A673 (cell line): ENCODE measurements at places on chromosomes 11 and 22. TPM values are rescaled to one million over a fixed set of nuclear protein-coding genes. Genes with fewer than 3 reads are reported as not detected.

DNA sequence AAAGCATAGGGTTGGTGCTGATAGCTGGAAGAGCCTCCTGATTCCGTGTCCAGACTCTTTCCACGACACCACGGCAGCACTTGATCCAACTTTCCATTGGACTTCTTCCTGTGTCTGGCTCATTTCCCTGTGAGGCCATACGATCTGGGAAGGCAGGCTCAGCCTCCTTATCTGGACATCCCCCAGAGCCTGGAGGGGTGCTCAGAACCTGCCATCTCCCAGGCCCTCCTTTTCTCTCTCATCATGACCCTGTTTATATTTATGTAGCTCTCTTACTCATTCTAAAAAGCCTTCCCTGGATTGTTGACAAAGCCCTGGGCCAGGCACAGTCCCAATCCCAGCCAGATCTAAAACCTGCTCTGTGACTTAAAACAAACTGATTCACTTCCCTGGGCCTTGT is 7.8 kb upstream of the BCL9L start:
- H3K4me1 ChIP-seq, result peaks cover 10% of the 10 kb centered on the region
- no peaks in the 10 kb centered on the region for H3K27me3 ChIP-seq
- H3K4me3 ChIP-seq, result no peak overlapping the region
- DNase-seq, result no peak

- DNase-seq, result no peak
- no peaks in the 10 kb centered on the region for H3K36me3 ChIP-seq
- H3K27me3 ChIP-seq, result no peaks in the 10 kb centered on the region
- H3K4me3 ChIP-seq, result no peak overlapping the region
- H3K4me1 ChIP-seq, result no peaks in the 10 kb centered on the region
Measured at GRCh38 chr11:57150454-57150917, 31.3 kb upstream of the LRRC55 start.

The AGBL2 gene
- 6.5 and 8.2 TPM in 2 replicates for total RNA-seq

DNA sequence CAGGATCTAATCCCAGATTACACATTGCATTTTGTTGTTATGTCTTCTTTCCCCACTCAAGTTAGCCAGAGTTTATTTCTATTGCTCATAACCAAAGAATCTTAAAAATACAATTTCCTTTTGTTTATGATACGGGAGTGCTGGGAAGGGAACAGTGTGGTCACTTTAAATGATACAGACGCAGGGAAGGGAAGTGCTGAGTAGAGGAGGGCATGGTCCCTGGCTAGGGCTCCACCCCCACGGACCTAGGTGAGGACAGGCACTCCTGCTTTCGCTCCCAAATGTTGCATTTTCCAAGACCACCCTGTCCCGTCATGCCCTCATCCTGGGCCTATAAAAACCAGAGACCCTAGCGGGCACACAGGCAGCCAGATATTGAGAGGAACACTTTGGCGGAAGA is 30.6 kb upstream of the NARS2 start:
- no peak for DNase-seq
- H3K27ac ChIP-seq, result no peak overlapping the region
- no peak overlapping the region for H3K4me3 ChIP-seq
- H3K36me3 ChIP-seq, result no peaks in the 10 kb centered on the region

- H3K4me3 ChIP-seq, result no peak overlapping the region
- H3K27ac ChIP-seq, result no peak overlapping the region
- no peak for DNase-seq
- H3K27me3 ChIP-seq, result no peaks in the 10 kb centered on the region
- H3K4me1 ChIP-seq, result no peaks in the 10 kb centered on the region
Measured at GRCh38 chr22:49589811-49590210, 237.9 kb downstream of the BRD1 start.

The MGAT3 gene
- total RNA-seq, result 2.7 and 5.8 TPM in 2 replicates

- no peak for DNase-seq
- H3K27ac ChIP-seq, result no peak overlapping the region
- no peak overlapping the region for H3K4me3 ChIP-seq
- H3K27me3 ChIP-seq, result no peaks in the 10 kb centered on the region
Measured at GRCh38 chr11:119530509-119530908, 107.5 kb upstream of the THY1 start.

The ZW10 gene
- 31.4 TPM in 2 replicates for total RNA-seq

DNA sequence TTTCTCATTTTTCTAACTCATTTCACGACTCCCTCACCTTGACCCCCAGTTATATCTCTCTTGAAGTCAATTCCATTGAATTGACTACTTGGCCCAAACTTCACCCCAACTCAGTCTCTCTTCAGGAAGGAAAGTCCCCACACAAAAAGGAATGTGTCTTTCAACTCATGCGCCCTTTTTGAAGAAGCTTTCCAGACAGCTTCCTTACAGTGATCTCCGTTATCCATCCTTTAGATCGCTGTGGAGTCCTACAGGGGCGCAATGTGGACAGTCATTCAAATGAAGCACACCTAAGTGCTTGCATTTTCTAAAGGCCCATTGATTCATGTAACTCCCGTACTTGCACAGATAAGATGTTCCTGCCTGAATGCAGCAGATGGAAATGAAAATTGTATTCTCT is 101.1 kb upstream of the VPREB1 start:
- DNase-seq, result no peak
- H3K36me3 ChIP-seq, result no peaks in the 10 kb centered on the region
- H3K4me1 ChIP-seq, result no peaks in the 10 kb centered on the region
- H3K27ac ChIP-seq, result no peak overlapping the region

The ABCC8 gene
- total RNA-seq, result not detected in 2 replicates

The DPAGT1 gene
- total RNA-seq, result 102 and 115 TPM in 2 replicates

- no peak for DNase-seq
- H3K27ac ChIP-seq, result no peak overlapping the region
Measured at GRCh38 chr22:27748349-27748748, 53.2 kb downstream of the MN1 start.

GRCh38 chr11:130383344-130384211 is 44.8 kb downstream of the ADAMTS8 start:
- no peak overlapping the region for H3K27ac ChIP-seq
- no peaks in the 10 kb centered on the region for H3K4me1 ChIP-seq

The PNPLA5 gene
- total RNA-seq, result not detected in 2 replicates

GRCh38 chr11:955154-956063 is 29.7 kb downstream of the AP2A2 start:
- H3K27ac ChIP-seq, result no peak overlapping the region
- no peak overlapping the region for H3K4me3 ChIP-seq
- no peaks in the 10 kb centered on the region for H3K4me1 ChIP-seq
- H3K27me3 ChIP-seq, result no peaks in the 10 kb centered on the region
- peaks cover 3% of the 10 kb centered on the region for H3K36me3 ChIP-seq

- H3K27ac ChIP-seq, result no peak overlapping the region
- H3K36me3 ChIP-seq, result peaks cover 20% of the 10 kb centered on the region
- H3K4me3 ChIP-seq, result no peak overlapping the region
- H3K4me1 ChIP-seq, result peaks cover 5% of the 10 kb centered on the region
Measured at GRCh38 chr22:39434721-39435120, 22.1 kb upstream of the MGAT3 start.

DNA sequence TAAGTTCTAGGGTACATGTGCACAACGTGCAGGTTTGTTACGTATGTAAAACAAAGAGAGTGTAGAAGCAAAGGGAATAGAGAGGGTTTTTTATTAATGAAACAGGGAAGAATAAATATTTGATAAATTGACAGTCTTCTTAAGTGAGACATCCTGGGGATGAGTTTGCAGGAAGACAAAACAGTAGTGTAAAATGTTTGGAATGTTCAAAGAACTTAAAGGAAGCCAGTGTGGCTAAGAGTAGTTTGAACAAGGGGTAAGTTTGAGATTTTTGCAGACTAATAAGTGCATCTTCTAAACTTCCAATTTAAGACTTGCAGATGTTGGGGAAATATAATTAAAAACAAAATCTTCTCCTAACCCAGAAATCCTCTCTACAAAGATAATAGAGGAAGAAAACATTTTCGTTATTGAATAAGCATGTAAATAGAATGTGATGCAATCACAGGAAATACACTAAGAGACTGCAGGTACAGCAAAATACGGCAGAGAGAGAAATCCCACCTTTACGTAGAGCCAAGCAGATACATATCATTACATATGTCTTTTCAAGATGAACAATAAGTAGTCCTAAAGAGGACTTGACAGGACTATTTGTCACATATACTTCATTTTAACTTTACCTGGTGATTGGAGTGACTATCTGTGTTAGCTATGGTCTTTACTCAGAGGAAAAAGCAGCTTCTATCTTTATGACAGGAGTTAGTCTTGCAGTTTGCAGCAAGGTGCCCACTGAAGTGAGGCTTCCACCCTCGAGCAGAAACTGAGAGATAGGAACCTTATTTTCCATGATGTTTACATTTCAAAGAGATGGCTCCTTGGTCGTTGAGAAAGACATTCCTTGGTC is 402.1 kb downstream of the CNTN5 start:
- DNase-seq, result no peak
- H3K36me3 ChIP-seq, result no peaks in the 10 kb centered on the region
- peaks cover 12% of the 10 kb centered on the region for H3K4me1 ChIP-seq
- no peak overlapping the region for H3K4me3 ChIP-seq
- H3K27ac ChIP-seq, result no peak overlapping the region

DNA sequence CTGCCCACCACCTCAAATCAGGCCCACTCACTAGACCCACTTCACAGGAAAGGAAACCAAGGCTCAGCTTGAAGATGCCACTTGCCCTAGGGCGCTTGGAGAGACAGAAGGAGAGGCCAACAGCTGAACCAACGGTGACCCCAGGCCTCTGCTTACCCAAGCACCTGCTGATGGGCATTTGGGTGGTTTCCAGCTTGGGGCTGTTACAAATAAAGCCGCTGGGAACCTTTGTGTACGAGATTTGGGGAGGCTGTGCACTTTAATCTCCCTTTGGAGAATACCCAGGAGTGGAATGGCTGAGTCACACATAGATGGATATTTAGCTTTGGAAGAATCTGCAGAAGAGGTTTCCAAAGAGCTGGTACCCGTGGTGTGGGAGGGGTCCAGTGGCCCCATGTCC is 50.9 kb upstream of the LINC01488 start:
- no peaks in the 10 kb centered on the region for H3K27me3 ChIP-seq
- no peaks in the 10 kb centered on the region for H3K4me1 ChIP-seq
- H3K27ac ChIP-seq, result no peak overlapping the region
- no peak overlapping the region for H3K4me3 ChIP-seq

The FOLR2 gene
- total RNA-seq, result not detected in 2 replicates

DNA sequence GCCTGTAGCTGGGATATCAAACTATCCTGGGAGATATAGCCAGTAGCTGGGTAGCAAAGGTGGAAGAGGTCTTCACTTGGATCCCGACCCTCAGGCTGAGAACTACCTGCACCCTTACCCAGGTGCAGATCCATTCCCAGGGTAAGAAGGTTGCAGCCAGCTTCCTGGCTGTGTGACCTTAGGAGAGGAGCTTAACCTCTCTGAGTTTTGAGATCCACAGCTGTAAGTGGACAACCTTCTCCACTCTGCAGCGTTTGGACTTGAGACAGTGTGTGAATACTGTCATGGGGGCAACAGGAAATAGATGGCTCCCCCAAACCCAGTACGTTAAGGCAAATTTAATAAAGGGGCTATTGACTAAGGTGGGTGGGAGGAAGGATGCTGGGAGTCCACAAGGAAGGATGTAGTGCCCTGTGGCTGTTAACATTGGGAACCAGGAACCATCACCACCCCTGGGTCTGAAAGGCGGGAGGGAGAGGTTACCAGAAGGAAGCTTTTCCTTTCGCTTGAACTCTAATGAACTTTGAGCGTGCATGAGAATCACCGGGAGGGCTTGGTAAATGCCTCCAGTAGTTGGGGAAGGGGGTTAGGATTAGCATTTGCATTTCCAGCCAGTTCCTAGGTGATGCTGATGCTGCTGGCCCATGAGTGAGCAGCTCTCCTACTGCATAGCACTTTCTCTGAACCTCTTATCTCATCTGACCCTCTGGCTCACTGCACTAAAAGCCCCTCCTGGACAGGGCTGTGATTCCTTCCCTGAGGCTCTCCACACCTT is 24.4 kb downstream of the SGSM1 start:
- no peak overlapping the region for H3K27ac ChIP-seq
- no peak overlapping the region for H3K4me3 ChIP-seq
- no peaks in the 10 kb centered on the region for H3K4me1 ChIP-seq
- H3K36me3 ChIP-seq, result no peaks in the 10 kb centered on the region
- no peaks in the 10 kb centered on the region for H3K27me3 ChIP-seq
- no peak for DNase-seq

GRCh38 chr11:57597916-57598830 is 688 bp downstream of the SERPING1 start:
- H3K36me3 ChIP-seq, result no peaks in the 10 kb centered on the region
- peak overlapping the region; percentile 49 for H3K4me3 ChIP-seq
- H3K27ac ChIP-seq, result no peak overlapping the region
- DNase-seq, result peak; percentile 54

DNA sequence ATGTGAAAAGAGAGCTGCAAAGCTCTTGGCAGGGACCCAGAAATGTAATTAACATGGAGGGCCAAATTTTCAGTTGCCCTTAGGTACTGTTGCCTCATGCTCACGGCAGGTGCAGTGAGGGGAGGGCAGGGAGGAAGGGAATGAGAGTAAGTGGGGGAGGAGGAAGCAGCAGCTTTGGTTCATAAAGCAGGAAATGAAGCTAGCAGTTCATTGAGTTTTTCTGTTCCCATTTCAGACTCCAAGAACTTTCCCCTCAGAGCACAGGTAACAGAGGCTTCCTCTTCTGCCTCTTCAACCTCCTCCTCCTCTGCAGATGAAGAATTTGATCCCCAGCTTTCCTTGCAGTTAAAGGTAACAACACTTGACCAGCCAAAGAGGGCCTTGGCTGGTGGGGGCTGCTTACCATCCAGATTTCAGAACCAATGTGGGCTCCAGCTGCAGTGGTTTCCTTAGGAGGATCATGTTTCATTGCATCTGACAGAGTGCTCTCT is 57.9 kb upstream of the PARVA start:
- no peaks in the 10 kb centered on the region for H3K27me3 ChIP-seq
- DNase-seq, result peak; percentile 69
- H3K36me3 ChIP-seq, result no peaks in the 10 kb centered on the region
- peak overlapping the region; percentile 80 for H3K27ac ChIP-seq
- peaks cover 23% of the 10 kb centered on the region for H3K4me1 ChIP-seq

- peak overlapping the region; percentile 47 for H3K27ac ChIP-seq
- no peaks in the 10 kb centered on the region for H3K36me3 ChIP-seq
- peak; percentile 22 for DNase-seq
- no peak overlapping the region for H3K4me3 ChIP-seq
- no peaks in the 10 kb centered on the region for H3K27me3 ChIP-seq
- peaks cover 39% of the 10 kb centered on the region for H3K4me1 ChIP-seq
Measured at GRCh38 chr22:20238901-20239675, 29.0 kb downstream of the RTN4R start.

The PATE4 gene
- not detected in 2 replicates for total RNA-seq

GRCh38 chr11:26578998-26579661 is 7.1 kb upstream of the MUC15 start:
- H3K4me3 ChIP-seq, result no peak overlapping the region
- H3K27ac ChIP-seq, result no peak overlapping the region
- peaks cover 2% of the 10 kb centered on the region for H3K4me1 ChIP-seq
- DNase-seq, result no peak
- H3K27me3 ChIP-seq, result no peaks in the 10 kb centered on the region
- H3K36me3 ChIP-seq, result no peaks in the 10 kb centered on the region

The MUC2 gene
- not detected in 2 replicates for total RNA-seq

GRCh38 chr22:42548597-42549330 is 5.0 kb upstream of the SERHL2 start:
- DNase-seq, result no peak
- H3K4me3 ChIP-seq, result no peak overlapping the region
- no peaks in the 10 kb centered on the region for H3K27me3 ChIP-seq

The CRYBB1 gene
- total RNA-seq, result not detected in 2 replicates

GRCh38 chr11:66854231-66854661 is 2.6 kb upstream of the LRFN4 start:
- H3K27ac ChIP-seq, result no peak overlapping the region
- H3K27me3 ChIP-seq, result no peaks in the 10 kb centered on the region
- no peak for DNase-seq
- H3K4me1 ChIP-seq, result peaks cover 16% of the 10 kb centered on the region
